ENCODE measurements at places on chromosomes 12 and 14.

DNA sequence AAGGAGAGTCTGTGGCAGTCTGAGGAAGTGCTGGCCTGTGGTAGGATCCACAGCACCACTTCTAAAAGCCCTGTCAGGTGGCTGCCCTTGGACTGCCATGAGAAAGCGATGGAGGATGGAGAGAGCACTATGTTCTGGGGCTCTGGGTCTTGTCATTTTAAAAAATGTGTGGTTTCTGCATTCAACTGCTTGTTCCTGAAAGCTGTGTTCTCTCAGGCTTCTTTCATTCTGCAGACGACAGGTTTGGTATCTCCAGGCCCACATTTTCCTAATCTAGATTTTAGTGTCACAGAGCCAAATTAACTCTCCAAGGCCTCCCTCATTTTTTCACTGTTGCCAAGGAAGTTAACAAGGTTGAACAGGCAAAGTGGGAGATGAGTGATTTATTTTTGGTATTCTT lies 10.5 kb downstream of the OVCH1 start:
- no peak for DNase-seq

DNA sequence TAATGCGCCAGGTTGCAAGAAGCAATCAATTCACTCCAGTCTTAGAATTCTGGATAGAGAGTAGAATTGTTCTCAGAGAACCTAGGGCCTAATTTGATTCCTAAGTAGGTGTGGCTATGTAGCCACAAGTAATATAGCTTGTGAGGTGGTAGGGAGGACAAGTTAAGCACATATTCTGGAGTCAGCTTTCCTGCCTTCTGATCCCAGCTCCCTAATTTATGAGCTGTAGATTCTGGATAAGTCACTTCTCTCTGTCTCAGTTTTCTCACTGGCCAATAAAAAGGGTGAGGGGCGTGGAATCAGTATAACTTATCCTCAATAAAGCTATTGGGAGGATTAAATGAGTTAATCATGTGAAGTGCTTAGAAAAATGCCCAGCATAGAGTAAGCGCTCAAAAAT lies 3.0 kb upstream of the SNW1 start:
- DNase-seq = no peak

- peak; percentile 21 for DNase-seq
Measured at GRCh38 chr12:124044809-124045321, 71.8 kb downstream of the ZNF664 start.

GRCh38 chr12:48040354-48040753 lies 36.1 kb upstream of the COL2A1 start:
- DNase-seq = no peak

- no peak for DNase-seq
Measured at GRCh38 chr12:117524806-117525205, 163.4 kb upstream of the NOS1 start.

DNA sequence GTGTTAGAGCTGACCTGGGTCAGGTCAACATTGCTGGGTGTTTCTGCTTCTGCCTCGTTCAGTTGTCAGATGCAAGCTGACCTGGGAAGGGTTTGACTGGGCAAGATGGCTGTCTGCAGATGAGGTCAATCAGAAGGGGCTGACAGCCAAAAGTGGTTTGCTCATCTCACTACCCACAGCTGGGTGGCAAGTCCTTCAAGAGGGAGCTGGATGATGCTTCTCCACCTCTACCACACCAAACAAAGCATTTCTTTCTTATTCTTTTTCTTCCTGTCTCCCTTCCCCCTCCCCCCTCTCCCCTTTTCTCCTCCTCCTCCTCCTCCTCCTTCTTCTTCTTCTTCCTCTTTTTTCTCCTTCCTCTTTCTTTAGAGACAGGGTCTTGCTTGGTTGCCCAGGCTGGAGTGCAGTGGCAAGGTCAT lies 268.2 kb upstream of the PLEKHG7 start:
- no peak for DNase-seq

GRCh38 chr14:101781240-101782061 lies 19.9 kb downstream of the PPP2R5C start:
- peak; percentile 20 for DNase-seq

DNA sequence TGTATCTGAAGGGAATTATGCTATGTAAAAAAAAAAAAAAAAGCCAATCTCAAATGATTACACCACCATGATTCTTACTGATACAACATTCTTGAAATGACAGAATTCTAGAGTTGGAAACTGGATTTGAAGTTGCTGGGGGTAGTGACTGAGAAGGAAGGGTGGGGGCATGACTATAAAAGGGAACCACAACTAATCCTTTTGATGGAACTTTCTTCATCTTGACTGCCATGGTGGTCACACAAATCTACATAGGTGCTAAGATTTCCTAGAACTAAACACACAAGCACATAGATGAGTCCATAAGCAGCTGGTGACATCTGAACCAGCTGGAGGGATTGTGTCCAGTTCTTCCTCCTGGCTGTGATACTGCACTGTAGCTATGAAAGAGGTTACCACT lies 51.4 kb downstream of the CLMN start:
- DNase-seq = no peak

- DNase-seq = no peak
Measured at GRCh38 chr12:92398565-92399309, 253.1 kb upstream of the BTG1 start.

DNA sequence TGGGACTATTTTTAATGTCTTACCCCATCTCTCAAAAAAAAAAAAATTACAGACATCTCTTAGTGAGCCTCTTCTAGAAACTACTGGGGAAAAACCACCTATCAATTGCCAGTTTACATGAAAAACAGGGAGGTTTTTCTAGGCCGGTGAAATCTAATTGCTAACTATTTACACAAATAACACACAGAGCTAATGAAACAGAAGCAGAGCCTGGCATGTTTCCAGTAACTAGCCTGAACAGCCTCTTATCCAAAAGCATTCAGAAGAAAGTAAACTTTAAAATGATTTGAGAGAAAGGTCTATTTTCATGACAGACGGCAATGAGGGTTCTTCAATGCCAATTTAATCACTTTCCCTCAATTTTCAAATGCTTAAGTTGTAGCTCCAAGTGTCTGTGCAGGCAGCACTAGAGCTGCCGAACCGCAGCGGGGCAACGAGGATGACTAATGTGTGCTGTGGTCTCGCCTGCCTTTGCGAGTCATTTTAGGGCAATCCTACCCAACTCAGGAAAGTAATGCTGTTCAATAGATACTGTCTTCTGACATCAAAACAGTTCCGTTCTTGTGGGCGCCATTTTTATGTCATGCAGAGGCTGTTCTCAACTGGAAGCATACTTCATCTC lies 84.6 kb downstream of the SETD3 start:
- no peak for DNase-seq

- DNase-seq = no peak
Measured at GRCh38 chr12:45637706-45638105, 91.8 kb upstream of the ARID2 start.

DNA sequence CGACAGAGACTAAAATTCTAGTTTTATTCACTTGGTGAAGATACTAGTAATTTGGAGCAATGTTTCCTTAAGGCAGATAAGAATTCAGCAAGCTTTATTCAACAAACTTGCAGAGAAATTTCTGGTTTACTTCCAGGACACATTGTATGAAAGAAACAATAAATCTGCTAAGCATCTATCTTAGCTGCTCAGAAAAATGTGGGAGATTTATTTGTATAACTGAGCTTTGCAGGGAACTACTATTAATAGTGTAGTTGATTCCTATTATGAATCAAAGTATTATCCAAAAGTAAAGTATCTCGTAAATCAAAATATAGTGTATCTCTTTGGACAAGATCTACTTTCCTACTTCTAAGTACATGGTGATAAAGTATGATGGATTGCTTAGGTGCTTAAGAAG lies 239.4 kb upstream of the TMTC1 start:
- DNase-seq = no peak

DNA sequence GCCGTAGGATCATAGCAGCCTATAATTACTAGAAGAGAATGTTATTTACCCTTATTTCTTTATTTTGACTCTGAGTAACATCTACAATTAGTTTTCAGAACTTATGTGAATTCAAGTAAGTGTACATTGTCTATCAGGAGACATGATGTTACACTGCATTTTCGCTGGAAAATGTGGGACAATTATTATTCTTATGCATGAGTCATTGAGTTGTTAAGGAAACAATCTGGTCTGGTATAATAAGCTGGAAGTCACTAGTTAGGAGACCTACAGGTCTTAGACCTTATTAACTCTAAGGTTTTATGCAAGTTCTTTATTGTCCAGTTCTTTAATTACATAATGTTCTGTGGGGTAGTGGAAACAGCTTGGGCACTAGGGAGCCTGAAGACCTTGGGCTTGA lies 5.8 kb downstream of the KTN1 start:
- no peak for DNase-seq

Measured in suppressor macrophage (primary cell).